GM23248 (cell line): ENCODE measurements at places on chromosomes 3 and 15. TPM values are rescaled to one million over a fixed set of nuclear protein-coding genes. Genes with fewer than 3 reads are reported as not detected.

Gene PARL
- polyA plus RNA-seq: 61.7 and 65.0 TPM in 2 replicates

Gene CCR2
- not detected in 2 replicates for polyA plus RNA-seq

Gene GPR149
- polyA plus RNA-seq: not detected in 2 replicates

Gene ABHD2
- polyA plus RNA-seq: 13.5 and 17.6 TPM in 2 replicates

Gene TATDN2
- polyA plus RNA-seq: 4.6 and 4.9 TPM in 2 replicates

Gene SH2D7
- polyA plus RNA-seq: not detected in 2 replicates

Gene EHD4
- 18.7 and 21.0 TPM in 2 replicates for polyA plus RNA-seq

Gene CNTN4
- polyA plus RNA-seq: not detected in 2 replicates

Gene MEGF11
- polyA plus RNA-seq: 0.14 and 0.23 TPM in 2 replicates

Gene RTP1
- not detected in 2 replicates for polyA plus RNA-seq

Gene GOLGA8S
- not detected in 2 replicates for polyA plus RNA-seq

Gene ETV5
- polyA plus RNA-seq: 44.6 and 47.5 TPM in 2 replicates

Gene MYZAP
- polyA plus RNA-seq: 0.11 and 0.13 TPM in 2 replicates

Gene GP9
- not detected in 2 replicates for polyA plus RNA-seq

Gene DNAH1
- 0.81 and 0.89 TPM in 2 replicates for polyA plus RNA-seq

Gene NR2F2
- 23.8 and 25.1 TPM in 2 replicates for polyA plus RNA-seq

Gene SEMA3B
- 7.6 and 8.4 TPM in 2 replicates for polyA plus RNA-seq

Gene CD47
- polyA plus RNA-seq: 120 and 121 TPM in 2 replicates

Gene GUCA1C
- polyA plus RNA-seq: not detected in 2 replicates
